Suprapubic skin (tissue), 4 donors: ENCODE measurements at places on chromosomes 12 and 14. TPM values are rescaled to one million over a fixed set of nuclear protein-coding genes. Genes with fewer than 3 reads are reported as not detected.

Gene ZNF740
- total RNA-seq = 20.0 TPM

Gene GPR137C
- total RNA-seq = not detected

Gene SLC7A8
- total RNA-seq = 67.7 TPM

Gene TAS2R14
- 0.83 TPM for total RNA-seq

Gene NELL2
- total RNA-seq = 20.5 TPM
